ENCODE measurements at places on chromosomes 3 and 15. TPM values are rescaled to one million over a fixed set of nuclear protein-coding genes. Genes with fewer than 3 reads are reported as not detected.
A peak's percentile ranks its signal among the peaks of the same experiment; 100 is the strongest.

DNA sequence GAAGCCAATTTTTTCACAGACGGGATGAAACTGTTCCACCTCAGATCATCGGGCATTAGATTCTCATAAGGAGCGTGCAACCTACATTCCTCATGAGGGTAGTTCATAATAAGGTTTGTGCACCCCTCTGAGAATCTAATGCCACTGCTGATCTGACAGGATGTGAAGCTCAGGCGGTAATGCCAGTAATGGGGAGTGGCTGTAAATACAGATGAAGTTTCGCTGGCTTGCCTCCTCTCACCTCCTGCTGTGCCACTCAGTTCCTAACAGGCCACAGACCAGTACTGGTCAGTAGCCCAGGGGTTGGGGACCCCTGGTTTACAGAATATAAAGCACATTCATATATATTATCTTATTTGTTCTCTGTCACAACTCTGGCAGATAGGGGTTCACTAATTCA, 2.1 kb upstream of the LIMD1 start:
- DNase-seq, result no peak

DNA sequence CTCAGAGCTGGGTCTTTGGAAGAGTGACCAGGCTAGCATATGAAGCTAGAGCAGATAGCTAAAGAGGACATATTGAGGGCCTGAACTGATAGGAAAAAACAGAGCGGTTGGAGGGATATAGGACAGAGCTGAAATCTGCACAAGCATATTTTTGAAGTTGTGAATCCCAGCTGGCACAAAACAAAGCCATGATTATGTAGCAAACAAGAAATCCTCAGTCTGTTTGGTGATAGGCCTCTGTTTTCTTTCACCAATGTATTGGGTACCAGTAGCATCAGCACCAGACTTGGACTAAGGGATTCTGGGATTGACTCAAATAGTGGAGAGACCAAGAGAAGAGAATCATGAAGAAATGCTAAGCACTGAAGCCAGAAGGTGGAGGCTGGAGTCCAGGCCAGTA, 151.0 kb downstream of the FAM43A start:
- DNase-seq, result no peak

Gene GOLGA8R
- 0.57 TPM for total RNA-seq

- no peak for DNase-seq
These were observed 16.3 kb upstream of the A4GNT start for GRCh38 chr3:138148503-138148902.

GRCh38 chr15:50148362-50148963, 29.4 kb upstream of the ATP8B4 start:
- DNase-seq, result peak; percentile 81

Gene CACNA1D
- total RNA-seq, result 1.1 TPM

DNA sequence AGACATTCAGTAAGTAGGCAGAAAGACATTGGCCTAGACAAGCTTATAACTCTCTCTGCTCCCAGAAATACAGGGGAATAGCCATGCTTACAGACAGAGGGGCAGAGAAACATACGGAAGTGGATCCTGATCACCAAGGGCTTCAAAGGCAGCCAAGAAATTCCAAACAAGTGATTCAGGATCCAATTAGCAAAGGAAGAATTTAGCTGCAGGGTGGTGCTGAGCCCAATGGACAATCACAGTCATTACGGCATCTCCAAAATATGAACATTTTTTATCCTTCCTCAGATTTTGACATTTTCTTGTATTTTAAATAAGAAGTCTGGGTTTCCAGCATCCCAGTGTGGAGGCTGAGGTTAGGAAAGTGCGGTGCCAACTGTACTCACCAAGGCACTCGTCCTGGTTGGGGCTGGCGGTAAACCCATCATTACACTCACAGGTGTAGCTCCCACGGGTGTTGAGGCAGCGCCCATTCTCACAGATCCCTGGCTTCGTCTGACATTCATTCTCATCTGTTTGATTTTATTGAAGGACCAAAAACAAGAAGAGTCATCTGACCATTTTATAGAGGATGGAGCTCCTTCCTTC, 96.8 kb downstream of the DUT start:
- DNase-seq, result no peak

DNA sequence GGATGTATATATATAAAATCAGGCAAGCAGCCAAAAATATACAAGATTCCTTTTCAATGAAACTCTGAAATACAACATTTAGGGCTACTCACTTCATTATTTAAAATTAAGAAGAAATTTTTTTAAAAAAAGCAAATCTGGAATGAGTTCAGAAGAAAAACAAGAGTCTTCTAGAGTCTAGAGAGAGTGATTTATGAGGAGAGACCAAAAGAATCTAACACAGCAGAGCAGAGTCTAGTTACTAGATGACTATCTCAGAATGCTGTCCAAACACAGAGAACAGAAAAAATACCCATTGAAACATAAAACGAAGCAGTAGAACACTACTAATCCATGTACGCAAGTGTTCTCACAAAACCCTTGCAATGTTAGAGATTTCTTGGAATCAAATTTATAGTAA, 275.2 kb upstream of the CBLB start:
- DNase-seq, result no peak

DNA sequence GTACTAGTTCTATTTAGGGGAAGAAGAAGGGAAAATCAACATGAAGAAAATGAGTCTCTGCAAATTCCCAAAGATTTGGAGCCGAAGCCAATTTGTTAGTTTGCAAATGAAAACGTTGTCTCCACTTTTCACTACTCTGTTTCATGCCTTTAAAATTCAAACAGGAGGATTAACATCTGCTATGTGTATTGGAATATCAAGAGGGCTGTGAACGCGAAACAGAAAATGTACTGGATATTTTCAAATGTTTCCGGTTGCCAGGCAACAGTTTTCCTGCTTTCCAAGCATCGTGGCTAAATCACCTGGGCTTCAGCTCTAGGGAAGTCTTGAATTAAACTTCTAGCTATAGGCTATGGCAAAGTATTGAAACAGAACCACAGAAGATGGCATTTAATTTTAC, 172.8 kb downstream of the KCNMB2 start:
- DNase-seq, result no peak

DNA sequence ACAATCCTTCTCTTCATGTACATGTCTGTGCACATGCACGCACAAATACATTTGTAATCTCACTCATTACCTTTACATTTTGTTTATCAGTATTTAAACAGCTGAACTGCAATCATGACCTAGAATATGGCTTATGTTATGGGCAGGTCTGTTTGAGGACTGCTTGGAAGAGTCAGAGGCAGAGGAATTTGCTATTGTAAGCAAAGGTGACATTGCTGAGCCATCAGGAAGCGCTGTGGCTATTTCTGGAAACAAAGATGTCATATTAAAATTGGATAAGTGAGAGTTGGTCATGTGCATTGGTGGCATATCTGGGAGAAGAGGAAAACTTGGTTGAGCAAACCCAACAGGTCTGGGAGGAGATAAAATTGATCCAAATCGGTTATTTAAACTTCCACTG, 41.6 kb downstream of the USF3 start:
- no peak for DNase-seq

Gene XXYLT1
- total RNA-seq, result 10.9 TPM

Gene HTR3E
- not detected for total RNA-seq

DNA sequence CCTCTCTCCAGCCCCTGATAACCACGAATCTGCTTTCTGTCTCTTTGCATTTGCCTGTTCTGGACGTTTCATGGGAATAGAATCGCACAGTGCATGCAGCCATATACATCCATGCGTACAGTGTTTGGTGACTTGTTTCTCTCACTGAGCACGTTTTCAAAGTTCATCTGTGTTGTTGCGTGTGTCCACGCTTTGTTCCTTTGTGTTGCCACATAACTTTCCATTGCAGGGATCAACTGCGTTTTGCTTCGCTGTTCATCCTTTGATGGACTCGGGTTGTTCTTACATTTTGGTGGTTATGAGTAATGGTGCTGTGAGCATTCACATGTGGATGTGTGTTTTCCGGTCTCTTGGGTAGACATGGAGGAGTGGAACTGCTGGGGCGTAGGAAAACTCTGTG, 56.4 kb upstream of the TAMM41 start:
- no peak for DNase-seq

DNA sequence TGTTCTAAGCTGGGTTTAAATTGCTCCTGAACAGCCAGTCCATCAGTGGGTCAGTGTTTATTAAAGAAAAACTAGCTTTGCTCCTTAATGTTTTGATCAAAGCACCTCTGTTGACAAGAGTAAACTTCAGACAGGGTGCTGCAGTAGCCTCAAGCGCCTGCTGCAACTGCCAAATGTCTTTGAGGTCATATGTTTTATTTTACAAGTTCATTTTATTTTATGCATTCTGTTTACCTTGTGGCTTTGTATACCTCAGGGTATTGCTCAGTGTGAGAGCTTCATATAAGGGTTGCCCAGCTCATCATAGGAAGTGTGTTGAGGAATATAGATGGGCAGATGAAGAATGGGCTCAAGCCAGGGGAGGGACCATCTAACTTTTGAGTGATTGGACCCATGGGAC, 8.5 kb downstream of the MYZAP start:
- no peak for DNase-seq

DNA sequence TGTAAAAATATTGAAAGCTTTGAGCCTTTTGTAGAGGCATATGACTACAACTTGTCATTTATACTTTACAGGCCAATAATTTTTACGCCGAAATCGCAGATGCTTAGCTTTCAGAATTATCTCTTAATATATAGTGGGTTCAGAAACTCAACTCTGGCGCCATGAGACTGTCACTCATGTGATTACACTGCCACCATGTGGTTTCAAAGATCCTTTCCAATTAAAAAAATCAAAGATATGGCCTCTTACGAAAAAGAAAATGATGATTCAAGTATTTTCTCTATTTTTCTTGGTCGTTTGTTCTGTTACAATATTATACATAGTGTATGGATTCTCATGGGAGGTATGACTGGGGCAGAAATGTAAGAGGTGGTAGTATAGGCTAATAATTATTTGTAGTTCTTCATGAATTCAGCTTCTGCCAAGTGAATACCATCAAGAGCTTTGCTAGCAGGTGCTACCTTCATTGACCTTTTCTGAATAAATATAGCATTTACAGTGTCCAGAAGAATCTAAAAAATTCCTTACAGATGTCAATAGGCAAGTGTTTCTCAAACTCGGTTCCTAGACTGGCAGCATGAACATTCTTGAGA, 751.7 kb upstream of the GOLIM4 start:
- no peak for DNase-seq

DNA sequence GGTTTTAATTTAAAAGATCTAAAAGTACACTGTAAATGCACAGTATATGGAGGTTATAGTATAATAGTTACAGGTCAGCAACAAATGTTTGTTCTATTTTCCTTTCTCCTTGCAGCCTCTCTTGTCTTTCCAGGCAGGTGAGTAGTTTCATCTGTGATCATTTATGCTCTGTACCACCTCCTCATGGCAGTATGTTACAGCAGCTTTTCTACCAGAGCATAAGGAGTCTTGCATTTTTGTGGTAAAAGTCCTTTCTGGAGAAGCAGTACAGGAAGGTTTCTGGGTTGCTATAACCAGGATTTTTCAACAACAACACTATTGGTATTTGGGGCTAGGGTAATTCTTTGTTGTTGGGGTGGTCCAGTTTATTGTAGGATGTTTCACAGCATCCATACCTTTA, 59.5 kb downstream of the ZNF609 start:
- no peak for DNase-seq

- no peak for DNase-seq
These were observed 90.2 kb upstream of the LMOD3 start for GRCh38 chr3:69212411-69213160.

GRCh38 chr3:160948273-160948672, 156.9 kb downstream of the B3GALNT1 start:
- no peak for DNase-seq

Gene GABRG3
- not detected for total RNA-seq

- DNase-seq, result peak; percentile 32
These were observed 96.0 kb downstream of the LRRK1 start for GRCh38 chr15:101014921-101015841.

- DNase-seq, result no peak
These were observed 28.7 kb downstream of the TAMM41 start for GRCh38 chr3:11818033-11818432.

Gene GNAT1
- not detected for total RNA-seq

Gene GHSR
- total RNA-seq, result not detected

DNA sequence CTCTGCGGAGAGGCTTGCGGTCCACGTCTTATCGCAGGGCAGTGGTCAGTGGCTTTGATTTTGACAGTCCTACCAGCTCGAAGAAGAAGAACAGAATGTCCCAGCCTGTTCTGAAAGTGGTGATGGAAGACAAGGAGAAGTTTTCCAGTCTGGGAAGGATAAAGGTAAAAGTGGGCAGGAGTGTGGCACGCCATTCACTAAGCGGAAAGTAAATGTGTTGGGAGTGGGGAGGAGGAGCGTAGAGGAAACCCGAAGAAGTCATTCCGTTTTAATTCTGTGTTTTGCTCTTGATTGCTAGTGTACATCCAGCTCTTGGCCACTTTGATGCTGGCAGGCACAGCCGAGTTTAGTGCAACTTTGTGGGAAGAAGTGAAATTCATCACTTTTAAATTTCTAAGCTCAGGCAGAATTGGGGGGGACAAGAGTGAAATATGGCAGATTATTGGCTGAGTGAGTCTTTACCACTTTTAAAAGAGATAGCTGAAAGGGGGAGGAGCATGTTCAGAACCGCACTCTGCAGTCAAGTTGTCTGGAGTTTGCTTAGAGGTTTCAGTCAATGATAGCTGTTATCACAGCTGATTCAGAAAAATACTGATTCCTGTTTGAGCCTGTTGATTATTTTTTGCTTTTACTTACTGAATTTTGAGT, 1.8 kb downstream of the ARHGEF26 start:
- no peak for DNase-seq

GRCh38 chr15:100806157-100806556, 73.5 kb upstream of the ALDH1A3 start:
- DNase-seq, result no peak

DNA sequence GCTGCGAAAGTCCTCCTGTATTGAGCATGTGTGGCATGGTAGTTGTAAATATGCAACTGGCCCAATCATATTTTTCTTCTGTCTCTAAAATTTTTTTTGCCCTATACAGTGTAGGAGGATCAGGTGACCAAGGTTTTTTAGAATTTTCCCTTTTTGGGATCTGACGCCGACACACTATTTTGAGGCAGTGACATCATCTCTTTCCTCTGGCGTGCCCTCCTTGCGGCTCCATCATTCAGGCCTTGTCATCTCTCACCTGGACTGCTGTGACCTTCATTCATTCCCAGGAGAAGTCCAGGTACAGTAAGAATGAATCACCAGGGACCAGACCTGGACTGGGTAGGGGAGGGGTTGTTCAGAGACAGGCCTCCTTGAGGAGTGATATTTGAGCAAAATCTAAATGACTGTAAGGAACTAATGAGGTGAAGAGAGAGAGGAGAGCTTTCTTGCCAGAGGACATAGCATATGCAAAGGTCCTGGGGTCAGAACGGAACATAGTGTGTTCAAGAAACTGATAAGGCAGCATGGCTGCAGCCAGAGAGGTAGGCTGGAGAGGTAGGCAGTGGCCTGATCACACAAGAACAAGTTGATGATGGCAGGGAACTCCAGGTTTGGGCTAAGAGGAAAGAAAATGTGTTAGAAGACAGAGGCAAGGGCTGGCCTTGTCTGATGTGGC, 38.7 kb downstream of the ARNT2 start:
- no peak for DNase-seq

- DNase-seq, result no peak
These were observed 494.5 kb downstream of the DIPK2A start for GRCh38 chr3:144466114-144466513.

- no peak for DNase-seq
These were observed 121.7 kb upstream of the PRR20G start for GRCh38 chr3:127409421-127410136.

- DNase-seq, result no peak
These were observed at the start of gene GRIP2 for GRCh38 chr3:14539742-14540491. Gene GRIP2 (minus strand): TSS chr3:14540342. CDS start chr3:14540308, 34 bp downstream.

Gene GDPGP1
- 15.4 TPM for total RNA-seq

GRCh38 chr3:4751502-4752101, 227.6 kb upstream of the BHLHE40 start:
- DNase-seq, result no peak

Measured in HCT116 (cell line).